Hematopoietic multipotent progenitor cell treated with erythropoietin and hydrocortisone succinate and interleukin-3 and kit ligand, for 4 days (in vitro differentiated cells): ENCODE measurements at places on chromosomes 1 and 21.

GRCh38 chr1:99407018-99407417 lies 142.7 kb downstream of the PLPPR4 start:
- no peak for DNase-seq

- no peak for DNase-seq
These were observed 600.8 kb upstream of the CXADR start for GRCh38 chr21:16912075-16912474.

GRCh38 chr1:36557041-36558000 lies 74.6 kb upstream of the CSF3R start:
- no peak for DNase-seq

GRCh38 chr1:91018006-91018405 lies 3.8 kb downstream of the ZNF644 start:
- DNase-seq = peak; percentile 65

DNA sequence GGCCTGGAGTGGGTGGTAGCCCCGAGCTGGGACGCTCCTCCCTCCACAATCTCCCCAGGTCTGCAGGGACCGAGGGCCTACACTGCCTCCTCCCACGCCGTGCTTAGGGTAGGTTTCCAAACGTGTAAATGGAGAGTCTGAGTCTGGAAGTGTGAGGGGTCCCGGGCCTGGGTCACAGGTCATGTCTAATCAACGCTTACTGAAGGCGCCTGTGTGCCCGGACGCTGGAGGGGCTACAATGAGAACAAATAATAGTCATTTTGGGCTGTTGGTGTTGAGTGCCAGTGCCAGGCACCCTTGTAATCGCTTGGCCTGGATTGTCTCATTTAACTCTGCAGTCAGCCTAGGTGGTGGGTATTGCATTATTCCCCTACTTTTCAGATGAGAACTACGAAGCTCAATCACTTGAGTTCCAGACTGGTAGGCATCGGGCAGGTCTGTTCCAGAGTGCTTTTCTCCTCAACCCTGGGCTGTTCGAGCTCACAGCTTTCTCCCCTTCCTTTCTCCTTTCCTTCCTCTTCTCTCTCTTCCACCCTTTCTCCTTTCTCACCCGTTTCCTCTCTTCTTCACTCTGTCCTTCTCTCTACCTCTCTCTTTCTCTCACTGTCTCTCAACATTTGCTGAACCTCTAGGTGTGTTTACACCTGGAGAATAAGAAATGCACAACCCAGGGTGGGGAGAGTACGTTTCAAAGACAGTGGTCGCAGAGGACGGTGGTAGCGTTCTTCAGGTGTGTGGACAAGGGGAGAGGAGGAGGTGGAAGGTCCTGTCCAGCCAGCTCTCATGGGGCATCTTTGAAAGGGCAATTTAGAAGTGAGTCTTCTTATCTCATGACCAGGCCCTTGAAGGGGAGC lies 883 bp downstream of the SLC66A1 start:
- peak; percentile 79 for DNase-seq

- no peak for DNase-seq
These were observed 359.6 kb upstream of the PTBP2 start for GRCh38 chr1:96361961-96362360.

DNA sequence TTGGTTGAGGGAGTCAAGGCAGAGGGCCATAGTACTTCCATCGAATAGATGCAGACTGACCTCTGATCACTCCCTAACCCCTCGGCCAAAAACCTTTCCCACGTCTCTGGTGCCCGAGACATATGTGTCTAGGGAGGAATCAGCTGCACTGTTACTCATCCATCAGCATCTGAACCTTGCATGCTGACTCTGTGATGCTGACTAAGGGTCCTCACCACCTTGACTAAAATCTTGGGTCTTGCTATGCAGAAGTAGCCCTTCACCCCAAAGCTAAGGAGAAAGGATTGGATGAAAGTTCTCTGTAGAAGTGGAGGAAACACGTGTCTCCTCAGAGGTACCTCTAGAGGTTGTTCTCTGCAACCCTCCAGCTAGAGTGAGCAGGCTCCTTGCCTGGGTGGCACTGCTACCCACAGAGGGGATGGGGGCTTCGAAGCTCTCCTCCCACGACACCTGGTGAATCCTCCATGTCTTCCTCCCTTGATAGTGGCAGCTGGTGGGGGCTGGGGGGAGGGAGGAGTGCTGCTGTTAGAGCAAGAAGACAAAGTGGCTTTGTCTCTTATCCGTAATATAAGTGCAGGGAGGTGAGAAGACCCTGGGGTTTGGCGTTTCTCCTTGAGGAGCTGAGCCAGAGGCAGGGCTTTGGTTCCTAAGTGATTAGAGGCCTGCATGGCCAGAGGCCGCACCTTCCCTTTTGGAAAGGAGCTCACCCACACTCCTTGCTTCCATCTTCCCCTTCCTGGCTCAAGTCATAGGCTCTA lies 45.1 kb downstream of the ATP2B4 start:
- no peak for DNase-seq

GRCh38 chr1:206000641-206001339 lies 2.4 kb downstream of the RAB7B start:
- DNase-seq = no peak

DNA sequence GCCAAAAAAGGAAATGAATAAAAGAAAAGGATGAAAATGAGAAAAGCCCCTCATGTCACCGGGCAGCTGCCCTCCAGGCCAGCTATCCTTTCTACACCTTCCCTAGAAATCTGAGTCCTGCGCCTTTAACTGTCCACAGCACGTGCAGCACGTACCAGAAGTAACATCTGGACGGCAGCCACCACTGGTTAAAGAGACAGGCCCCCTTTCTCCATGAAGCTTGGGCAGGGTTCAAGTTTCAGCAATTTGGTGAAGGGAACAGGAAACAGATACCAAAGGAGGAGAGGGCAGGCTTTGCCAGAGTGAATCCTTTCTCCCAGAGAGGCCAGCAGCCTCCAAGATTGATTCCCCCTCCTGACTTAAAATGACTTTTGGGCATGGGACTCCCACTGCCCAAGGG lies 3.6 kb upstream of the KIAA2013 start:
- peak; percentile 82 for DNase-seq

- DNase-seq = peak; percentile 15
These were observed 80.8 kb downstream of the SASS6 start for GRCh38 chr1:100051893-100052292.

GRCh38 chr1:151966061-151966460 lies 27.6 kb downstream of the S100A10 start:
- DNase-seq = no peak

- DNase-seq = no peak
These were observed 5.7 kb downstream of the MAN1A2 start for GRCh38 chr1:117372863-117373412.

- DNase-seq = no peak
These were observed 16.7 kb upstream of the LYST start for GRCh38 chr1:235883261-235883927.

DNA sequence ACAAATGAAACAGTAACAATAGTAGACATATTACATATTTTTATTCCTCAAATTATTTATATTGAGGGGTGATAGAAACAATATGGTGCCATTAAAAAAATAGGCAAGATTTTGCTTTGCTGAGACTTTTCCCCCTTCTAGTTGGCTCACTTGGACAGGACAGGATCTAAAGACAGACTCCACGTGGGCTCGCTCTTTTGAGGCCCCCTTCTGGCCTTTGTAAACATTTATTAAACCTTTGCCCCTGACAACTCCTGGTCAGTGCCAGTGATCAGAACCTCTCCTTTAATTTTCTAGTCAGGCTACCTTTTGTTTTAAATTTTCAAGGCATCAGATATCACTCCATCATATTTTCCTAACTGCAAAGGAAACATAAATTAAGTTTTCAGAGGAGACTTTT lies 49.7 kb upstream of the IFI44L start:
- peak; percentile 5 for DNase-seq
